ENCODE measurements at places on chromosomes 1 and 21.

DNA sequence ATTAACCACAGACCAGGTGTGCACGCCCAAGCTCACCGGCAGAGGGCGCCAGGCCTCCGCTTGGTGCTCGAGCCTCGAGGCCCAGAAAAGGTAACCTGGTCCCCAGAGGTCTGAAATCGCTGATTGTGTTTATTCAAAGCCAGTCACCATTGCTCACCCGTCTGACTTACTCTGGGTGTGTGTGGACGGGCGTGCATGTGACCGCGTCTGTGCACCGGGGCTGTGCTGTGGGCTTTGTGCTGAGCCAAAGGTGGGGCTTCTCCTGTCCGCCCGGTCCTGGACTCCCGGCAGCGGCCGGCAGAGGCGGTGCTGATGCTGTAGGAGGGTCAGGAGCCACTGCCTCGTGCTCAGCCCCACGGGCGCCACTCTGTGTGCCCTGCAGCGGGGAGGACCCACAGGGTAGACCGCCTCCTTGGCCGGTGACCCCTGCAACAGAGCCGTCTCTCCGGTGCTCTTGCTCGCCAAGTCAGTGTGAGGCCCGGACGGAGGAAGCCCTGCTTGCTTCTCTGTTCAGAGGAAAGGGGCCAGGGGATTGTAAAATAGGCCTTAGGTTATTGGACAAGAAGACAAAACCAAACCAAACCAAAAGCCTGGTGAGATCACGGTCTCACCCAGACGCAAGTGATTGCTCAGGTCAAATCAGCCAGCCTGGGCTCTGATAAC lies 32.0 kb upstream of the BTG2 start:
- peak; percentile 54 for DNase-seq

DNA sequence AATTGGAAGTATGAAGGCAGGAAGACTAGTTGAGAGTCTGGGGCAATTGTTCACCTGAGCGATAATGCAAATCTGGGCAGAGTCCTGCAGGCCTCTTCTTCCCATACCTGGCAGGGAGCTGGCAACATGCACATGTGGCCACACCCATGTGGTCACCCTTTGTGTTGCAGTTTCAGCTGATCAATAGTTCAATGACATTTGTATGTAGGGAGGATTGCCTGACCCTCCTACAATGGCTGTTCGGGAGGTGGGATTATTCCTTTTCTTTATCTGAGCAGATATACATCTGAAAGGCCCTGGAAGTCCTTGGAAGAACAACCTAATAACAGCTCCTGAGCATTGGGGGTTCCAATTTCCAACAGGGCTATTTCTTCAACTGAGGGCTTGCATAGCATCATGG lies 15.2 kb upstream of the TRIM45 start:
- DNase-seq, result no peak

GRCh38 chr1:240474133-240474614 lies 137.8 kb downstream of the GREM2 start:
- DNase-seq, result no peak

DNA sequence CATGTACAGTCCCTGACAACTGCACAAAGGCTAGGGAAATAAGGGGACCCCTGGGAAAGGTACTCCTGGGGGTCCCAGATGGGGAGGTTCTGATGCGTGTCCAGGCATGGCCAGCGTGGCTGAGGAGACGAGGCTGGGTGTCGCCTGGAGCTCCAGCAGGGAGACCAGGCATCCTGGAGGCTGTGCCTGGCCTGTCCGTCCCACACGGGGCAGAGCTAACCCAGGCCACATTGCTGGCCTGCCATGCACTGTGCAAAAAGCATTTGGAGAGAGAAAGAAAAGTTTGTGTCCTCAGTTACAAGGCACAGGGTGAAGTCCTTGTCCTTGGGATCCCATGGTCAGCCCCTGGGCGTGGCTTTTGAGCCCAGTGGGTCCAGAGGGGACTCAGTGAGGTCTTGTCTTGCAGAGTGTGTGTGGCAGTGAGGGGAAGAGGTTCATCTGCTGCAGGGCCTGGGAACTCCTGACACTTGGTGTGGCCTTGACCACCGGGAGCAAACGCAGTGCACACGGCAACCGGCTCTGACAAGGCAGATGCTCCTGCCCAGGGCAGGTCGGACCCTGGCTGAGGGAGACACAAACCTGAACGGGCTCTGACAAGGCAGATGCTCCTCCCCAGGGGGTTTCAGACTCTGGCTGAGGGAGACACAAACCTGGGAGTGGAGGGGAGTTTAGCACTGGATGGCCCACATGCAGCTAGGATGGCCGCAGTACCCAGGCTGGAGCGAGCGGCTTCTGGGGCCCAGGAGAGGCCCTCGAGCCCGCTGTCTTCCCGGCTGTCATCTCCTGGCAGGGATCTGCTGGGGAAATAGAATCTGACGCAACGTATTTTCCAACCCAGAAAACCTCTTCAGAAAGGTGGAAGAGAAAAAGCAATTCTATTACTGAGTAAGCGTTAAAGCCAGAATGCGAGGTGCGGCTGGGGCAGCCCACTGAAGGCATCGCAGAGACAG lies 37.3 kb upstream of the COL18A1 start:
- no peak for DNase-seq

DNA sequence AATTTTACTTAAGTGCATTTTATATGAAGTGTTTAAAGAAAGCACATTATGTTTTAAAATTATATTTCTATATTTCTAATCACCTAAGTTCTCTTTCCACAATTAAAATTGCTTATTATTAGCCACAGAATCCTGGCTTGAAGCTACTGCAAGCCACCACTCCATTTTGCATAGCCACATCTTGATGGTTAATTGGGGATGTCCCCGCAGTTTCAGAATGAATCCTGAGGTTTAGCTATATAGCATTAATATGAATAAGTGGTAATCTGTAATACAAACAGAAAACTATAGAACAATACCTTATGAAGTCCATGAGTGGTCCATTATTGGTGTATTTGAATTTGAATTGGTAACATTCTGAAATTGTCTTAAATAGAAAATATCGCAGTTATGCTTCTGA lies 11.6 kb upstream of the GOLPH3L start:
- DNase-seq, result no peak

DNA sequence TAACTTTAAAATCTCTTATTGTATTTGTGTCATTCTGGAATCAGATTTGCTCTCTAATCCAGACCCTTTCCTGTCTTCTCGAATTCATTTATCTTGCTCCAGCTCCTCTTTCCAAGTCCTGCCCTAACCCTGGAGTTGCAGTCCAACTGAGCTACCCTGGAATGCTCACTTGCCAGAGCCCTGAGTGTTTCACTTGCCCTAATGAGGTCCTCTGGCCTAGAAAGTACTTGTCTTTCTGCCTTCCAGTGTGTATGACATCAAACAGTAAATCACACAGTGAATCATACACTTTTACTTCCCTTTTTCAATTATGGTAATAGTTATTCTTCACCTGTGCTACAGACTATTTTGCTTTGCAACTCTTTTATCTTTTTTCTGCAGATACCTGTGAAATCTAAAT lies 96.9 kb downstream of the NEK7 start:
- no peak for DNase-seq

DNA sequence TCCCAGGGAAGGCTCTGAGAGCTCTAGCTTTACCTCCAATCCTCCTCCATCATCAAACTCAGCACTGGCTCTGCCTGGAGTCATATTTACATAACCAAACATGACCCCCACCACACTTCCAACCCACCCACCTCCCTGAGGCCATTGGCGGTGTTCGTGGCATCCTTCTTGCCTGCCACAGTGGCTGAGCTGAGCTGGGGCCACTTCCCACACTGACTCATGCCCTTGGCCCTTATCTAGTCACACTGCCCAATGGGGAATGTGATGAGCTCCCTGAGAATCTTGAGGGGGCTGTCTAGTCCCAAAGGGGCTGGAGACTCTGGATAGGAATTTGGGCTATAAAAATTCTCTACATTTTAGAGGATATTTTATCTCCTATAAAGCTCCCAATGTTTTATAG lies 230.9 kb upstream of the IRF2BP2 start:
- DNase-seq, result no peak

DNA sequence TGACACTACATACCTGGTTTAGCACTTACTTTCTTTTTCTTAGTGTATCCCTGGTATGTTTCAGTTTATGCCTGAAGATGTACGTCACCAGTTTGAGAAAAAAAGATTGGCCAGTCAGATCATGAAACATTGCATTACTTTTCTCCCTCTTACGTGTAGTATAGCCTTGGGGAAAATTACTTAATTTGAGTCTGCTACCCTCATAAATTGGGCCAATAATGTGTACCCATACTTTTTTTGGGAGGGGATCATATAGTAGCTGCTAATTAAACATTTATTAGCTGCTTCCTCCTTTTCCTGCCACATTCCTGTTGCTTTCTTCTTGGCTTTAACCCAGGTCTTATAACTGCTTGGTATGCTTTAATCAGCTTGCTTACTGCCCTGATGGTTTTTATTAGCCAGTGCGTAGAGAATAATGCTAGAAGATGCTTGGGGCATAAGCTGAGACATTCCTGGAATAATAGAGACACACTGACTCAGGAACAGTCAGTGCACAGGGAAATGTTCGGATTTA lies 32.1 kb downstream of the RABGAP1L start:
- DNase-seq, result no peak

- no peak for DNase-seq
Observed at GRCh38 chr1:241299347-241299746, 57.7 kb downstream of the RGS7 start.

DNA sequence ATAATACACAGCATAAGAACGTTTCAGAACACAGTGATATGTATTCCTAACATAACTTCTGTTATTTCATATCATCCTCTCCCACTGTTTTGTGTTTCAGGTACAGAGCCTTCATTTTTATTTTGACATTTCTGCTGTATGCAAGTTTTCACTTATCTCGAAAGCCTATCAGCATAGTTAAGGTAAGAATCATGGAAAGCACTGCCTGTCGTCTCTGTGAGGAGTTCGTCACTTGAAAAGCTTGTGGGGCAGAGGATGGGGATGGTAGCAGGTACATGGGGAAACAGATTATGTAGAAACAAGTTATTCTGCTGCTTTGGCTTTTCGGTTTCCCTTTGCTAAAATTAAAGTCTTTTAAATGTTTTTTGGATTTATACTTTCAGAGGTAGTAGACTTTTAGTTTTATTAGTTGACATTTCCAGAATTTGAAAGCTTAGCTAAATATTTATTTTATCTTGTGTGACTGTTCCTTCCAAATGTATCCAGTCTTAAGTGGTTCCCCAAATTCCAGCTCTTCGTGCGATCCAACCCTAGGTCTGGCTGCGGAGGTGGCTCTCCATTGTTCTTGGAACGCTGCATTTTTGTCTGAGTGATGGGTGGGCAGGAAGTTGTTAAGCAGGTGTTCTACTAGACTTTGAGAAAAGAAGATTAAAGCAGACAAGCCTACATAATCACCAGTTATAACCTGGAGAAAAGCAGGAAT lies 12.2 kb downstream of the SLC37A1 start:
- DNase-seq, result no peak

- no peak for DNase-seq
Observed at GRCh38 chr1:158105352-158106095, 75.2 kb upstream of the CD1D start.

DNA sequence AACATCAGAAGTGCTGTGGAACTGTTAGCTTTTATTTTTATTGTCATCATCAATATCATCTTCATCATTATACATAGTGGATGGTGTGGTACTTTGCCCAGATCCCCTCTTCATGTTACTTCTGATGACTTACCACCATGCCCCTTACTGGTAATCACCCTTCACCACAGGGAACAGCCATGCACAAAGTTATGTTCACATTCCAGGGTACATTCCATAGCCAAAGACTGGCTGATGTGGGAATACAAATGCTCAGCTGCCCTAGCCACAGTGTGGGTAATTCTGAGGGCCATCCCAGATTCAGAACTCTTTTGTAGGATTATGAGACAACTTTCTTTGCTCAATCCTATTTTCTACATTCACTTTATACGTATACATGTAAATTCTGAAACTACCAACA lies 691.3 kb upstream of the CXADR start:
- no peak for DNase-seq

GRCh38 chr1:6245869-6246496 lies 2.0 kb downstream of the HES3 start:
- no peak for DNase-seq

DNA sequence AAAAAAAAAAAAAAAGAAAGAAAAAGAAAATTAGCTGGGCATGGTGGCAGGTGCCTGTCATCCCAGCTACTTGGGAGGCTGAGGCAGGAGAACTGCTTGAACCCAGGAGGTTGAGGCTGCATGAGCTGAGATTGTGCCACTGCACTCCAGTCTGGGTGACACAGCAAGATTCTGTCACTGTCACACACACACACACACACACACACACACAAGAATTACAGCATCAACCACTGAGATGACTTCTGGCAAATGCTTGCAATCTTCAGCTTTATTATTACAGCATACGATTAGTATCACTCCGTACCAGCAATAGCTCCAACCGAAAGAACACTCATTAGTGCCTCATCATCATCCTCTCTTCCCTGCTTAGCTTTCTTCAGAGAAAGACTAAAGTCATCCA lies 4.6 kb downstream of the ORC1 start:
- DNase-seq, result no peak

GRCh38 chr1:113109908-113110554 lies 37.0 kb downstream of the LRIG2 start:
- no peak for DNase-seq

GRCh38 chr1:91487469-91487868 lies 13.2 kb upstream of the CDC7 start:
- DNase-seq, result no peak

- DNase-seq, result no peak
Observed at GRCh38 chr1:4587721-4588120, 66.7 kb upstream of the AJAP1 start.

DNA sequence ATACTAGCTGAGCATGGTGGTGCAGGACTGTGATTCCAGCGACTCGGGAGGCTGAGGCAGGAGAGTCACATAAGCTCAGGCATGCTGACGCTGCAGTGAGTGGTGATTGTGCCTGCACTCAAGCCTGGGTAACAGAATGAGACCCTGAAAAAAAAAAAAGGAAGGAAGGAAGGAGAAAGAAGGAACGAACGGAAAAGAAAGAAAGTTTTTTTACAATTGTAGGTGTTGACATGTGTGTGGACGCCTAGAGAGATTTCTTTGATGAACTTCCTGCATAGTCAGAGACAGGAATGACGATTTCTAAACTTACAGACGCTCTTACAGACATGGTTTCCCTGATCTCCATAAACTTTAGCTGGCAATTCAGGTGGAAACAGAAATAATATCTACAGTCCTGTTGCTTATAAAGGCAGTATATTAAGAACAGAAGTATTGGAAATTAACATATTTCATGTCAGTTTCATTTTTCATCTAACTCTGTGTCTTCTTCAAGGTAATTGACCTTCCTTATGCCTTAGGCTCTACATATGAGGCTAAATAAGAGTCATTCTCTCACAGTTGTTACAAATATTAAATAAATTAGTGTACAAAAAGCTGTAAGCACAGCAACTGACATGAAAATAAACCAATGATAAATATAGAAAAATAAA lies 4.1 kb downstream of the SAMSN1 start:
- DNase-seq, result no peak

GRCh38 chr1:112718691-112719418 lies 3.7 kb upstream of the PPM1J start:
- peak; percentile 82 for DNase-seq

GRCh38 chr1:101338714-101339430 lies 102.1 kb downstream of the S1PR1 start:
- no peak for DNase-seq

- DNase-seq, result no peak
Observed at GRCh38 chr21:14308234-14308633, 74.7 kb downstream of the HSPA13 start.

Data from frontal cortex (tissue), 4 donors.